Kidney epithelial cell (primary cell): ENCODE measurements at places on chromosomes 1 and 21. TPM values are rescaled to one million over a fixed set of nuclear protein-coding genes. Genes with fewer than 3 reads are reported as not detected.

The RERE gene
- total RNA-seq: 33.3 and 47.5 TPM in 2 replicates

The CYP4X1 gene
- 0.34 TPM in 1 of 2 replicates, not detected in the other for total RNA-seq

The NHLH1 gene
- 0.08 TPM in 1 of 2 replicates, not detected in the other for total RNA-seq

The PFKFB2 gene
- total RNA-seq: 15.5 and 16.0 TPM in 2 replicates

The CNIH3 gene
- 4.0 and 4.2 TPM in 2 replicates for total RNA-seq

The ZNF695 gene
- 2.2 and 2.9 TPM in 2 replicates for total RNA-seq

The AIRE gene
- total RNA-seq: 0.17 TPM in 1 of 2 replicates, not detected in the other

- DNase-seq: no peak
Observed at GRCh38 chr21:17828223-17828622, 9.1 kb upstream of the C21orf91 start.

DNA sequence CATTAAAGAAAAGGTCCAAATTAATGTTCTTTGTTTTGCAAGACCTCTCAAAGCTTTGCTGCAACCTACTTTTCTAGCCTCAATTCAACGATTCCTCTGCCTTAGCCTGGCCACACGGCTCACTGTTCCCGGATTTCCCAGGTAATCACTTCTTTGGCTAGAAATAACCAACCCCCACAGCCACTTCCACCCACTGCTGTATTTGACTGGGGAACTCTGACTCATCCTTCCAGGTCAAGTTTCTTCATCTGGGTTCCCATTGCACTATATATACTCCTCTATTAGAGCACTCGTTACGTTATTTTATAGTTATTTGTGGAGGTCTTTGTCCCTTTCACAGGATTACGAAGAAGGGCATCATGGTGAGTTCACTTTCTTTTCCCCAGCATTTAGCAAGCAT, 185.9 kb downstream of the CACNA1E start:
- no peak for DNase-seq

DNA sequence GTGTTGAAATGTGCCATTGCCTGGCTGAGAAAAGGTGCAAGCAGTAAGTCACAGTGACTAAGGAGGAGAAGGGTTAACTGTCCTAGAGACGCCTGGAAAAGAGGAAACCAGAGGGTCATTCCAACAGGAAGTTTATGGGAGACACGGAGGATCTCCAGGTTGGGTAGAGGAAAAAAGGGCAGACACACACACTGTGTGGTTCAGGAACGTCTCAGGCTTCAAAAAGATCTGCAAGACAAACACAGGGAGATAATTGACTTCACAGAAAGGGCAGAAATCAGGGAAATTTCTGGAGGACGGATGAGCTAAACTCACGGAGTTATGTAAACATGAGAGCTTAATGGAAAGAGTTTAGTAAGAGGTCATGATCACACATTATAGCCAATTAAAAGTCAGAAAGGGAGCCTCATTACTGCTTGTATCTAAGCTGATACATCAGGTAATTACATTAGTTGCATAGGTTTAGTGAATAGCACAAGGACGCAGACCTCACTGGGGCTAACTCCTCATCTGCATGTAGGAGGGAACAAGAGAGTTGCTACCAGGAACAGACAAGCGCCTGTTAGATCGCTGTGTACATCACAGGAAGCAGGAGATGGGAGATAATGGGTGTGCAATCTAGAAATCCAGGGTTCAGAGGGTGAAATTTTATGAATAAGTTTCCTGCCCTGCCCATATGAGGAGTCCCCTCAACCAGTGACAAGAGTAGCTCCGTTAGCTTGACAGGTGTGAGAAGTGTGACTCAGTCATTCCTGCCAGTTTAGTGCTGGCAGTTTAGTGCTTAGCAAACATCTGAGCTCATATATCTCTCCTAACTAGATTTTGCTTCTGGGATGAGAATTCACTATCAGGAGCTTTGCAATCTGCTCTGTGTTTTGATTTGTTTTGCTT, 96.6 kb upstream of the TNR start:
- DNase-seq: no peak

DNA sequence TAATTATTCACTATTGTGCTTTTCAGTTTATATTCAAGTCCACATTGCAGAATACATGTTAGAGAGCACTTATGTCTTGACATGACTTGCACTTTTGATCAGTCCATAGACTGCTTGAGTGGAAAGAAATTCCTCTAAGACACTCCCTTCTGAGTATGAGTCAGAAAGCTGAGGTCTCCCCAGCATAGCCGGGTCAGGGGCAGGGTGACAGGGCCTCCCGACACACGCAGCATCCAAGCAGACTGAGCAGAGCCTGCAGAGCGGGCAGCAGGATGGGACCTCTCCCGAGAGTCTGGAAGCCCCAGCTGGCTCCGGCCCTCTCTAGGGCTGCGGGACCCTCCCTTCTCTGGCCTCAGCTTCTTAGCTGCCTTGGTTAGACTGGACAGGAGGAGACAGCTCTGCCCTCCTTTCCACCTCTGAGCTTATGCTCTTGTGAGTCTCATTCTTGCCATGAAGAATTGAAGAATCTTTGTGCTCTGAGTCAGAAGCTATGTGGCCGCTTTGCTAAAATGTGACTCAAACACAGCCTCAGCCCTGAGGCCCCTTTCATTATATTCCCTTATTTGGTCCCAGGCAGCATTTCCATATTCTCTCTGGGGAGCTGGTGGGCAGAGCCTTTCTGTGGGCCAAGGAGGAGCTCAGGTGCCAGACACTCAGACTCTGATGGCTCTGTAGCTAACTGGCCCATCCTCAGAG, 11.2 kb upstream of the CAPN2 start:
- DNase-seq: peak; percentile 94

GRCh38 chr1:59317780-59318179, 20.9 kb downstream of the FGGY start:
- no peak for DNase-seq

DNA sequence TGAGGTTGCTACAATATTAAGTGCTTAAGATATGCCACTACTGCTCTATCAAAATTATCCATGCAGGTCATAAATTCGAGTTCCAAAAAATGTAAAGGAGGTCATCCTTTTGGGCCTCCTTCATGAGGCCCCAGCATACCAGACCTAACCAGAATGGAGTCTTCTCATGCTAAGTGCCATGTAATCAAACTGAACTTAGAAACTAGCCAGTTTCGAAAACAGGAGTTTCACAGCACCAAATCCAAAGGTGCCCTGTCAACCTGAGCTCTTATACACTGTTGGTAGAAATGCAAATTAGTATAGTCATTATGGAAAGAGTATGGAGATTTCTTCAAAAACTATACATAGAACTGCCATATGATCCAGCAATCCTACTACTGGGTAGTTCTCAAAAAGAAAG, 320.5 kb downstream of the ST6GALNAC3 start:
- DNase-seq: no peak

DNA sequence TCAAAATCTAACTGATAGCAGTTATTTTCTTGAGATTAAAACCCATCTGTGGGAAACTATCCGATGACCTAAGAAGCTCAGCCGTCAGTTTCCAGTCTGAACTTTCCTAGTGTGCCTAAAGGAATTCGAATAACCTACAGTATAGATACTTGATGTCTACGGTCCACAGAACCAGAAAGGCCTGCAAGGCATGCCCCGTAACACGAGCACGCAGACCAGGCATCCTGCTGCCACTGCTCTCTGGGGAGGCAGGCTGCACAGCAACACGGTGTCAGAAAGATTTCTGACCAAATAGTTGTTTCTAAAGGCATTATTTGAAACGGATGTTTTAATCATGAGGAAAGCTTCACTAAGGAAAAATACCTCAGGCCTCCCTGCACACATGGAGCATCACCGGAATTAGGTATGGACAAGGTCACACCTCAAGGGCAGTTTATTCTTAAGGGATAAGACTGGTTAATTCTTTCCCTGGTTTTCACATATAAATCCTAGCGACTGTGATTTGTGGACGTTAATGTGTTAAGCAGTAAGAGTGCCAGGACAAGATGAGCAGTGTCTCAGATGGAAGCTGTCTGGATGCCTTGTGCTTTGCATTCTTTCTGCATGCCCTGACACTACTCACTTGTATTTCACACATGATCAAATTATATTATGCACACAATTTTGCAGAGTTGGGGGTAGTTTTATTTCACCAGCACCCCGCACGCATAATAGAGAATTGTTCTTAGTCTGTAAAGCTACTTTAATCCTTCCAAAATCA, 49.0 kb upstream of the NADK start:
- no peak for DNase-seq

GRCh38 chr1:16093611-16094010, 20.2 kb upstream of the FAM131C start:
- no peak for DNase-seq

- DNase-seq: no peak
Observed at GRCh38 chr1:22600817-22601605, 35.4 kb upstream of the C1QA start.

DNA sequence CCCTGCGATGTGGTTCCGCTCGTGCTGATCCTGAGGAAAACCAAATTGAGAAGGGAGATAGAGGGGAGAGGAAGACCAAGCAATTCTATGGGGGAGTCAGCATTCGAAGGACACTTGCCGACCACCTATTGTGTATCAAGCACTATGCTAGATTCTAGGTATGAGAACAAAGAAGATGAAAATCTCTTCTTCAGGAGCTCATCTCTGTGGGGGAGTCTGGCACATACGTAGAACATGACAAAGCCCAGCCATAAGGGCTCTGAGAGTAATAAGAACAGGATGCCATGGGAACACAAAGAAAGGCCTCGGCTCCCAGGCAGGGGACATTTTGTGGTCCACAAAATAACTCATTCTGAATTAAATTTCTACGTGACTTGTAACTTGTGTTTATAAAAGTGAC, 83.7 kb downstream of the WLS start:
- DNase-seq: no peak

GRCh38 chr1:154441241-154441888, 36.2 kb downstream of the IL6R start:
- DNase-seq: no peak

DNA sequence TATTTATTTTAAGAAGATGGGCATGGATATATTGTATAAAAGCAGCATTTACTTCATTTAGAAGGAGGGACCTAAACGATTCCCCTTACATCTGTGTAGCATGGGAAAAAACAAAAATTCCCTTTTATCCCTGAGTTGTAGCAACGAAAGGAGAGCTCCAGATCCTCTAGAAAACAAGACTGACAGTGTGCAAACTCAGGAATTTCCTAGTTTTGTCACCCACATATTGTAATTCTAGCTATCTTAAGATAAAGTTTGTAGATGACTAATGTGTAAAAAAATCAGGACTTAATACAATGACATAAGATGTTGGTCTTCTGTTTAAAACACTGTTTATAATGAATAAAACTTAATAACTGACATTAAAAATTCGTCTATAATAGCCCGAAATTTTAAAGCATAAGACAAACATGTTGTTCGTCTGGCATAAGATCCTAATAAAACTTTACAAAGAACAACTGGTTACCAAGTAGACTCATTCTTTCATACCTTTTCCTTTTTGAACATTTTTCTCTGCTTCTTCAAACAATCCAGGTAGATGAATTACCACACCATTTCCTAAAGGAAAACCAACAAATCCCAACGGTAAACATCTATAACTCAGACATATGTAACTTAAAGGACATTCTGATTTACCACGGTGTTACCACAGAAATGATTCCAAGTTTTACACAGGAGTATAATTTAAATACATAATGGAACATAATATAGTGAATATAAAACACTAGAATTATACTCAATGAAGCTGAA, 15.2 kb downstream of the ADSS2 start:
- no peak for DNase-seq

DNA sequence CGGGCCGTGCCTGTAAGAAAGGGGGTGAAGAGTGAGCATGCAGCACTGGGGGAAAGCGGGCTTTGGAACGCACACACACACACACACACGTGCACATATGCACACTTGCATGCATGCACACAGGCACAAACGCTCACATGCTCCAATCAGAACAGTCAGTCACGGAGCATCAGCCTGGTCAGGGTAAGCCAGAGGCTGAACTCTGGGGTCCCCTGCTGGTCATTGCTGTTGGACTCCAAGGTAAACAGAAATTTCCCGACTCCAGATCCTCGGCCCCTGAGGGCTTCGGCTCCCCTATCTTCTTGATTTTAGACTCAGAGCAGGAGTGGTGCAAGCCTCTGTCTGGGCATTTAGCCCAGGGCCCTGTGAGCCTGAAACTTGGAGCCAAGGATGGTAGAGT, 54.2 kb downstream of the SYT2 start:
- DNase-seq: no peak

DNA sequence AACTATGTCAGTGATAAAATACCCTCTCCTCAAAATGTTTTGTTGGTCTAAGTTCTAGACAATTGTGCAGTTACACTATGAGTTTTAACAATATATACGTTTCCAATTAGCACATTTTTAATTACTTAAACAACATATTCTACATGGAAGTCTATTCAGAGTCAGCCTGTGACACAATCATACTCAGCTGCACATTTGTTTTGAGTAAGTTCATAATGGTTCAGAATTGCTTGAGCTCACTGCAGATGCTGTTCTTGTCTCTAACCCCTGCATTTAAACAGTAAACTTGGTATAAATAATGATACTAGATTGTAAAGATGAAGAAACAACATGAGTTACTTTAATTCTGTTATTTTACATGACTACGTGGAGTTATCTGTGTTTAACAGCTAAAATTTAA, 30.6 kb downstream of the CDKN2C start:
- DNase-seq: no peak

- DNase-seq: no peak
Observed at GRCh38 chr1:237542525-237543418, 347.9 kb downstream of the ZP4 start.

- no peak for DNase-seq
Observed at GRCh38 chr1:180542838-180543145, 16.0 kb upstream of the OVAAL start.

- no peak for DNase-seq
Observed at GRCh38 chr1:157829711-157830110, 9.8 kb upstream of the FCRL1 start.

DNA sequence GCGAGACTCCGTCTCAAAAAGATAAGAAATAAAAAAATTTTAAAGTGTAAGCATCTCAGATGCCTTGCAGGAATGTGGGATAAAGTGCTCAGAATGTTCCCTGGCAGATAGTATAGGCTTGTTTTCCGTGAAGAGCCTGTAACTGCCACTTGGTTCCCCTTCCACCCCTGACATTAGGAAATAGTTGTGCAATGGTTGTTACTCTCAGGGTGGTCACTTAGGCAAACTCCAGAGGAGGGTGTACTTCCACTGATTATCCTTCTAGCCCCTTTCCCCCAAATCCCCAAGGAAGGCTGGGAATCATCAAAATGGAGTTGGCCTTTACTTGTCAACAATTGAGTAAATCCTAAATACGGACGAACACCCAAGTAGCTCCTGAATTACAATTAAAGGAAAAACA, 10.4 kb downstream of the RPL11 start:
- no peak for DNase-seq

DNA sequence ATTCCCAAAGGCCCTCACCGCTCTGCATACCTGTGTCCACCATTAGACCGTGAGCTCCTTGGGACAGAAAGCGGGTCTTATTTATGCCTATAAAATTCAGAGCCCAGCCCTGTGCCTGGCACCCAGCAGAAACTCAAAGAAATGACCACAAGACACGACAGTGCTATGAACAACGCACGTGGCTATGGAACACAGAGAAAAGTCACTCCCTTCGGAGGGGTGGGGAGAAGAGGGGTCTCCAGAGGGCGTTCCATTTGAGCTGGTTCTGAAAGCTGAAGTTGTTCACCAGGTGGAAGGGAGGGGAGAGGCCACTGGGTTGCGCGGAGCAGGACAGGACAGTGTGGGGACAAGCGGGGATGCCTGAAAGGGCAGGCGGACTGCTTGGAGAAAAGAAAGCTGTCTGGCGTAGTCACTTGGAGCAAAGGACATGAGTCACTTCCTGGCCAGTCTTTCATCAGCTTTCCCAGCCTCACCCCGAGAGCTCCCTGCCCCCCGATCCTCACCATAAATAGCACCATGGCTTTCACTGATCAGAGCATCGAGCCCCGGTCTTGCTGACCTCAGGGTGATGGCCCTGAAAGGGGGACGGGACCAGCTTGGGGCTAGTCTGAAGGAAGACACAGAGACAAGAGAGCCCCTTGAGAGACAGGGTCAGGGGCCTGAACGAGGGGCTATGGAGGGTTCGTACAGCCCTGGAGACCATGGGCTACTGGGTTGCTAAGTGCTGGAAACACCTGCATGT, 28.5 kb downstream of the ECE1 start:
- peak; percentile 93 for DNase-seq
